ENCODE measurements at places on chromosomes 6 and 20.

DNA sequence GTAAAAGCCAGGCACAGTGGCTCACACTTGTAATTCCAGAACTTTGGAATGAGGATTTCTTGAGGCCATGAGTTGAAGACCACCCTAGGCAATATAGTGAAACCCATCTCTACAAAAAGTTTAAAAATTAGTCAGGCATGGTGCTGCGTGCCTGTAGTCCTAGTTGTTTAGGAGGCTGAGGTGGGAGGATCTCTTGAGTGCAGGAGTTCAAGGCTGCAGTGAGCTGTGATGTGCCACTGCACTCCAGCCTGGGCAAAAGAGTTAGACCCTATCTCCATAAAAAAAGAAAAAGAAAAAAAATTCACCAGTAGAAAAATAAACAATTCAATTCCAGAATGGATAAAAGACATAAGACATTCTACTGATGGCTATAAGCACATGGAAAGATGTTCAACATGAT, 104.9 kb upstream of the LGSN start:
- no peak for DNase-seq

DNA sequence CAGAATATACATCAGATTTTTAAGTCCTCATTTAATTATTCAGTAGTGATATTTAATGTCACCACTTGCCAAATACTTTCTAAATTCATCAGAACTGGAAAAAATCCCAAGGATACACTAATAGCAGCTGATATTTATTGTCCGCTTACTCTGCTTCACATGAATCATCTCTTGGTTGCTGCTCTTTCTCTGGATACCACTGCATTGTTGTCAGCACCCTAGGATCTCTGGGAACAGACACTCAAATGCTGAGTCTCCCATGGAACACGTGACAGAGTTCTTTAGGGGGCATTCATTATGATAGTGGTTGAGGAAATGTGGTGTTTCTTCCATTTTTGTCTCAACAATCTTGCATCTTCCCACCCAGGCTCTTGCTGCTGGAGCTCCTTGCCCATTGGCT, 318.0 kb downstream of the RFPL4B start:
- no peak for DNase-seq

DNA sequence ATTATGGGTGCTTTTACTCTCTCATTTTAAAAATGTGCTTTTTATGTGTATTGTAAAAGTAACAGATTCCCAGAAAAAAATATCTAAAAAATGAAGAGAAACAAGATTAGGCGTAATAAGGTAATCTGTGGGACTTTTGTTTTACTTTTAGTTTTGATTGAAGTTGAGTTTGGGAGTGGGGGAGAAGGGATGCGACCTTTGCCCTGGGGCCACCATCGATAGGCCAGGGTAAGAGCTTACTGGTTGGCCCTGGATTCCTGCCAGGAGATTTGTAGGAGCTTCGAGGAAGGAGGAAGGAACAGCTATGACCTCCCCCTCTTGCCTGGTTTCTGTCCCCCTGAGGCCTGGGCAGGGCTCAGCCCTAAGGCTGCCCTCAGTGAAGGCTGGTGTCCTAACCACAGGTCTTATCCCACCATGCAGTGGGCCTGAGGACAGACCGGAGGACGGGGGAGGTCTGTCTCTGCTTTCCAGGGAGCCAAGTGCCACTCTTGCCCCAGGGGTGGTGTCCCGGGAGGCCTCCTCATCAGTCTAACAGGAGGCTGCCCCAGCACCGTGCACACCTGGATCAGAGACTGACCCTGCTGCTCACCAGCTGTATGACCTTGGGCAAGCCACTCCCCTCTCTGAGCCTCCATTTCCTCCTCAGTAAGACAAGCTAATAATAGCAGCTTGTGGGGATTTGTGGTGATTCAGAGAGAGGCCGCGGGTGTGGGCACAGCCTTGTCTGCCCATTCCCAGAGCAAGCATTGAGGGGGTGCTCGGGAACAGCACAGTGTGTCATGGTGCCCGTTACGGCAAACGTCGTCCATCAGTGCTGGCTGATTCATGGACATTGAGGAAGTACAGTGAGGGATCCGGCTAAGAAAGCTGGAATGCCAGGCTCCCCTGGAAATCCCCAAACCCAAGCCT, 21.2 kb downstream of the TGM2 start:
- DNase-seq, result no peak

DNA sequence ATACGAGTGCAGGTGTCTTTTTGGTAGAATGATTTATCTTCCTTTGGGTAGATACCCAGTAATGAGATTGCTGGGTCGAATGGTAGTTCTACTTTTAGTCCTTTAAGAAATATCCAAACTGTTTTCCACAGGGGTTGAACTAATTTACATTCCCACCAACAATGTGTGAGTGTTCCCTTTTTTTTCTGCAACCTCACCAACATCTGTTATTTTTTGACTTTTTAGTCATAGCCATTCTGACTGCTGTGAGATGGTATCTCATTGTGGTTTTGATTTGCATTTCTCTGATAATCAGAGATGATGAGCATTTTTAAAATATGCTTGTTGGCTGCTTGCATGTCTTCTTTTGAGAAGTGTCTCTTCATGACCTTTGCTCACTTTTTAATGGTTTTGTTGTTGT, 1.9 kb upstream of the ZNF831 start:
- no peak for DNase-seq

DNA sequence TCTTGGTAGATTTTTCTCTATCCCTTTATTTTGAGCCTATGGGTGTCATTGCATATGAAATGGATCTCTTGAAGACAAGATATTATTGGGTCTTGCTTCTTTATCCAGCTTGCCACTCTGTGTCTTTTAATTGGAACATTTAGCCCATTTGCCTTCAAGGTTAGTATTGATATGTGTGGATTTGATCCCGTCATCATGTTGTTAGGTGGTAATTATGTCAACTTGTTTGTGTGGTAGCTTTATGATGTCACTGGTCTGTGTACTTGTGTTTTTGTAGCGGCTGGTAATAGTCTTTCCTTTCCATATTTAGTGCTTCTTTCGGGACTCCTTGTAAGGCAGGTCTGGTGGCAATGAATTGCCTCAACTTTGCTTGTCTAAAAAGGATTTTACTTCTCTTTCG, 61.9 kb downstream of the UNC5CL start:
- DNase-seq, result no peak

- no peak for DNase-seq
These were observed 93.6 kb downstream of the TMEM242 start for GRCh38 chr6:157229713-157230112.

GRCh38 chr6:42257614-42258013, 40.0 kb upstream of the MRPS10 start:
- no peak for DNase-seq

- DNase-seq, result no peak
These were observed 8.8 kb downstream of the WFDC3 start for GRCh38 chr20:45782890-45783289.

GRCh38 chr6:82365016-82365795, 1.6 kb downstream of the TPBG start:
- peak; percentile 7 for DNase-seq

DNA sequence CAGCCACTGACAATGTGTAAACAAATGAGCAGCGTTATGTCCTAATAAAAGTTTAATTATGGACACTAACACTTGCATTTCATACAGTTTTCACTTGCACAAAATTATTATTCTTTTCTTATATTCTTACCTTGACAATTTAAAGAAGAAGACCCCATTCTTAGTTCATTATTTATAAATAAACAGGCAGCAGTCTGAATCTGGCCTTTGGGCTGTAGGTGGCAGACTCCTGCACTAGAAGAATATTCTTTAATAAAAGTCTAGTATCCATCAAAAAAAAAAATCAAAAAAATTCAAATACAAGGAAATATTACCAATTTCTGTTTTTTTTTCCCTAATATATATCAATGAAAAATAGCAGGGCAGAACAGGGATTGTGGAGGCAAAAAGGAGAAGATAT, 24.8 kb downstream of the PTCHD4 start:
- no peak for DNase-seq

- DNase-seq, result no peak
These were observed 114.2 kb downstream of the UNC5CL start for GRCh38 chr6:40924839-40925238.

DNA sequence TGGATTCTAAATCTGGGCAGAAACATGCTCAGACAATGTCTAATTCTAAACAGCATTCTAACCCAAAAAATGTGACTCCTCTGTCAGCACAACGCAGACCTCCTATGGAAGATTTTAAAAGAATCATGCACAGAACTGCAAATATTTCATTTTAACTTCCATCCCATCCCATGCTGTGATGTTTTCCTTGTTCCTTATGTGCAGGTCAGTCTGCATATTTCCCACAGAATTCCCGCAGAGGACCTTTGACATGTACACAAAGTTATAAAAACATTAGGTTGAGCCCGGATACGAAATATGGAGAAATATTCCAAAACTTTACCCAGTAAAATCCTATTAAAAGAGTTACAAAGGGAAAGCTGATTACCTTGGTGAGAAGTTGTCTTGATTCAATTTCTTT, 467.1 kb upstream of the EPHA7 start:
- no peak for DNase-seq

GRCh38 chr6:70371454-70372105, 41.7 kb upstream of the FAM135A start:
- DNase-seq, result no peak

DNA sequence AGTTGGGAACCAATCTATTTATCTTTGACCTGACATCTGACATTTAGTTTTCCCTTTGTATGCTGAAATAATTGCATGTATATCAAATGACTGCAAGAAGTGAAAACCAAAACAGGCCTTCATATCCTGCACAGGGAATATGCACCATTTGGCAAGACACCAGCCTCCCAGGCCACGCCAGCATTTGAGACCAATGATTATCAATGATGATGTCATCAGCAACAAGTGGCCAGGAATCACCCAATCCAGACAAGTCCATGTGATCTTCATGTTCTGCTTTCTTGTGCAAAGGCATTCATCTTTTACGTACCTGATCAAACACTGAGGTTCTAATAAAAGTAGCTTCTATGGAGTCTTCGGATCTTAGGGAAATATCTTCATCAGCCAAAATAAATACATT, 107.4 kb upstream of the TENT5A start:
- no peak for DNase-seq

DNA sequence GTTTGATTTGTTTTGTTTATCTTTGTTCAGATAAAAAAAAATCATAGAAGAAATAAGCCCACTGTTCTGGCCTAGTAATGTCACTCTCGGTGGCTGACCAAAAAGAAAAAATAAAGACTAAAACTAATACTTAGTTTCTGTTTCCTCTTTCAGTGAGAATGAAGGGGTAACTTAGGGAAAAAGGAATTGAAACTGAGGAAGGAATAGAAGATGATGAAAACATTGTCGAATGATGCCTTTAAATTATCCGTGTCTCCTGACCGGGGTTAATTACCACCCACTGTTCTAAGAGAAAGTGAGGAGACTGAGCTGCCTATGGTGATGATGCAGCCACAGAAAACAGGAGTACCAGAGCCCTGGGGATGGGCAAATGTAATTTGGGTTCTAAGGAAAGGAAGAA, 73.1 kb downstream of the PTCHD4 start:
- DNase-seq, result no peak
